ENCODE measurements at places on chromosomes 7 and 10. TPM values are rescaled to one million over a fixed set of nuclear protein-coding genes. Genes with fewer than 3 reads are reported as not detected.

Gene SLC26A3
- polyA plus RNA-seq: not detected

Gene PRR15
- polyA plus RNA-seq: 5.4 TPM

Gene FAM25G
- polyA plus RNA-seq: 0.36 TPM

Gene SH2D4B
- not detected for polyA plus RNA-seq

DNA sequence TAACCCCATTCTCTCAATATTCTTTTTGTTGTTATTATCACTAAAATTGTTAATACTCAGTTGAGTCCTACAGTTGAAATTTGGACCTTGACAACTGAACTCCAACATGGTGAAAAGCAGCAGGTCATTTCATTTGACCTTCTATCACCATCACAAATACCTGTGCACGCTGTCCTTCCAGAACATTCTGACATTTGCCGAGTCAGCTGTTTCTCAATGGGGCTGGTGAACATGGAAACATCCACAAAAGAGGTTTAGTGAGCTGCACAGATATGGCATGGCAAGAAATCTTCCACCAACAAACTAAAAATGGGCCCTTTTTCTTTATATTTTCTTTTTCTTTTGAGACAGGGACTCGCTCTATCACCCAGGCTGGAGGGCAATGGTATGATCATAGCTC lies 169.7 kb downstream of the ZNF438 start:
- DNase-seq: no peak

DNA sequence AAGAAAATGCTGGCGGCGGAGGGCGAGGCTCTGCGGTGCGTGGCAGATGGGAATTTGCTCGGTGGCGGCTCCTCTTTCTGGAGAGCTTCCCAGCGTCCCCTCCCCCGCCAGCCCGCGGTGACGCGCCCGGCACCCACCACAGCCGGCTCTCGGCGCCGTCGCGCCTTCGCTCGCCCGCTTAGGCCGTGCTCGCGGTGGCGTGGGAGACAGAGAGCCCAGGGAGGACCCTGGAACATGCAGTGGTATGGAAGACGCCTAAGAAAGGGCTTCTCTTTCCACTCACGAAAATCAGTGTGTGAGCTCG lies 576 bp upstream of the CSGALNACT2 start:
- no peak for DNase-seq

DNA sequence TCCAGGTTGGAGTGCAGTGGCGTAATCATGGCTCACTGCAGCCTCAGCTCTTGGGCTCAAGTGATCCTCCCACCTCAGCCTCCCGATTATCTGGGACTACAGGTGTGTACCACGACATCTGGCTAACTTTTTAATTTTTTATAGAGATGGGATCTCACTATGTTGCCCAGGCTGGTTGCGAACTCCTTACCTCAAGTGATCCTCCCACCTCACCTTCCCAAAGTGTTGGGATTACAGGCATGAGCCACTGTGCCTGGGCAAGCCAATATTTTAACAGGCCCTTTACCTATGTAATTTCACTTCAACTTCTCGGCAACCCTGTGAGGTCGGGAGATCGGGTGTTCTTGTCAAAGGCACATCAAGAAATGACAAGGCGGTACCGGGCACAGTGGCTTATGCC lies 146.3 kb downstream of the CUX1 start:
- no peak for DNase-seq

- DNase-seq: no peak
Observed at GRCh38 chr7:74223711-74224510, 14.1 kb downstream of the LAT2 start.
